ENCODE measurements at places on chromosomes 12 and 14.

- DNase-seq: no peak
Observed at GRCh38 chr14:89228921-89229639, 188.0 kb downstream of the FOXN3 start.

- no peak for DNase-seq
Observed at GRCh38 chr12:52949413-52950331, 754 bp downstream of the KRT18 start.

GRCh38 chr12:94875525-94875924, 128.0 kb downstream of the NDUFA12 start:
- DNase-seq: peak; percentile 48

DNA sequence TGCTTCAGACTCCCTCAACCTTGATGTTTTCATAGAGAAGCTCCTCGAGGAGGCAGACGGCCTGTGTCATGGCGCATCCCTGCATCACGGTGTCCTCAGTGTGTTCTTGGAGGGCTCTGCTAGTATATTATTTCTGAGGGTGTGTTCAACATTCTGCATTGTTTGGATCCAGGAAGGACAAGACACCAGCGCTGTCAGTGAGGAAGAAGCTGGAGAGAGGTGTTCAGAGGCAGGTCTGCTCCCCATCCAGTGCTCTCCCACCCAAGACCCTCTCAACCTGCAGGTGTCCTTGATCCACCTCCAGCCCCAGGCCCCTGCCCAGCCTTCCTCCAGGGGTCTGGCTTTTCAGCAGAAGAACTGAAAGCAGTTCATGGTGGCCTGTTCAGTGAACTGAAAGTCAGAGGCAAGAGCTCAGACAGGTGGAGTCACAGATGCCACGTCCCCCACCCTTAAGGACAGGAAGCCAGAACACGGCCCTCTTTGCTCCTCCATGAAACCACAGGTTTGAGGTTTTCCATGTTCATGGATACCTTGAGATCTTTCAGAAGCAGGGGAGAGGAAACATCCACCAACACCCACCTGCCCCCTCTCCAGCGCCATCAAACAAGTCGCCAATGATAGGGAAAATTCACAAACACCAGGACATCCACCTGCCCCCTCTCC, 37.4 kb downstream of the DIO3 start:
- DNase-seq: no peak

GRCh38 chr12:70351076-70351475, 15.0 kb upstream of the KCNMB4 start:
- DNase-seq: no peak

DNA sequence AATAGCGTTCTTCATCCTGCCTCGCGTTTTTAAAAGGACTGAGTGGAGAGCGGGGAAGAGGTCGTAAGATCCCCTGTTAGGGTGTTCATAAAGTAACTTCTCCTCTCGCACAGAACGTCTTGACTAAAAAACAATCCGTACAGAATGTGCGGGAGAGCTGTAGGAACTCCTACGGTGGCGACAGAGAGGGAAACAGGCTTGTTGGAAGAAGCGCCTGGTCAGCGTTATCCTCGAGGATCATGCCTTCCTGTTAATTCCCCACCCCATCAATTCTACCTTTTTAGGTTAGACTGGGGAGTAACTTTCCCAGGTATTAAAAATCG, 399 bp upstream of the WASHC4 start:
- no peak for DNase-seq

DNA sequence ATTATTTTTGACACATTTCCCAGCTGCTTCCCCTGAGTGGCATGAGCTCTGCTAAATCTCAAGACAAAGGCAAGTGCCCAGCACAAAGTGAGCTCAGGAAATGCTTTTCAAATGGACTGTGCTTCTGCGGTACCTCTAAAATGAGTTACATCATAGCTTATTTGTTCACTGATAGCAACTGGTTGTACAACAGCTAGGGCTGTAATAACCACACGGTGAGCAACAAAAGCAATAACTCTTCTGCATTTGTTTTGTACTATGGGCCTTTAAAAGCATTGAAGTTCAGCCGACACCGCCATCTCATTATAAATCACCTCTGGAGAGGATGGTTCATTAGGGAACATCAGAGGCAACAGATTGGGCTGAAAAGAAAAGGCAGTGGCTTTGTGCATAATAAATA, 475.0 kb downstream of the GLT1D1 start:
- no peak for DNase-seq

DNA sequence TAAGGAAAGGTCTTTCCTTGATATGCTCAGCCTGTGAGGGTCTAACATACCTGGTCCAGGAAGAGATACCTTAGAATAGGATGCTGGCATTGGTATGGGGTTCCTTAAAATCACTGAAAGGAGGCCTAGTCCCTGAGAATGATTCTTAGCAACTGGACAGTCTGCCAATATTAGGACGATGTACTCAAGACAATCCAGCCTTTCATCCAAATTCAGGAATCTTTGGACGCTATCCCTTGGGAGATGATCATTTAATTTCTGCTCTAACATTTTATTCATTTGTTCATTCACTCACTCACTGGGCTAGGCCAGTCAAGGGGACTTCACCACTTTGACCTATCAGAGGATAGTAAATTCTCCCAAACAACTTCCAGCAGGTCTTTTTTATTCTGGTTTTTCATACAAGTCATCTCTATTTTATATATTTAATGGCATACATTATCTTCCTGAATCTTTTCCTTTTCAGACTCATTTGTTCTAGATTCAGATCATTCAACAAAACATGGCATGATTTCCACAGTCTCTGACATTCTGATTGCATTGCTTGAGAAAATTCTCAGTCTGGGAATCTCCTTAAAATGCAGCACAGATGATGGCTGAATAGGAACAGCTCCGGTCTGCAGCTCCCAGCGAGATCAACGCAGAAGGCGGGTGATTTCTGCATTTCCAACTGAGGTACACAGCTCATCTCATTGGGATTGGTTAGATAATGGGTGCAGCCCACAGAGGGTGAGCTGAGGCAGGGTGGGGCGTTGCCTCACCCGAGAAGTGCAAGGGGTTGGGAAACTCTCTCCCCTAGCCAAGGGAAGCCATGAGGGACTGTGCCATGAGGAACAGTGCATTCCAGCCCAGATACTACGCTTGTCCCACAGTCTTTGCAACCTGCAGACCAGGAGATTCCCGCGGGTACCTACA, 118.0 kb upstream of the PRICKLE1 start:
- no peak for DNase-seq

GRCh38 chr14:100557658-100558057, 29.6 kb downstream of the BEGAIN start:
- no peak for DNase-seq

GRCh38 chr14:72616811-72617210, 277.1 kb downstream of the DPF3 start:
- DNase-seq: no peak

- DNase-seq: no peak
Observed at GRCh38 chr14:105709281-105710118, 183.1 kb downstream of the TMEM121 start.

GRCh38 chr12:84637926-84638325, 274.7 kb downstream of the SLC6A15 start:
- no peak for DNase-seq

GRCh38 chr12:14664434-14665023, 31.9 kb downstream of the GUCY2C start:
- DNase-seq: no peak

GRCh38 chr14:37037636-37038387, 134.6 kb downstream of the SLC25A21 start:
- DNase-seq: no peak

GRCh38 chr12:1972260-1972659, 32.0 kb downstream of the DCP1B start:
- no peak for DNase-seq

- DNase-seq: no peak
Observed at GRCh38 chr12:11777962-11778361, 128.5 kb downstream of the ETV6 start.

DNA sequence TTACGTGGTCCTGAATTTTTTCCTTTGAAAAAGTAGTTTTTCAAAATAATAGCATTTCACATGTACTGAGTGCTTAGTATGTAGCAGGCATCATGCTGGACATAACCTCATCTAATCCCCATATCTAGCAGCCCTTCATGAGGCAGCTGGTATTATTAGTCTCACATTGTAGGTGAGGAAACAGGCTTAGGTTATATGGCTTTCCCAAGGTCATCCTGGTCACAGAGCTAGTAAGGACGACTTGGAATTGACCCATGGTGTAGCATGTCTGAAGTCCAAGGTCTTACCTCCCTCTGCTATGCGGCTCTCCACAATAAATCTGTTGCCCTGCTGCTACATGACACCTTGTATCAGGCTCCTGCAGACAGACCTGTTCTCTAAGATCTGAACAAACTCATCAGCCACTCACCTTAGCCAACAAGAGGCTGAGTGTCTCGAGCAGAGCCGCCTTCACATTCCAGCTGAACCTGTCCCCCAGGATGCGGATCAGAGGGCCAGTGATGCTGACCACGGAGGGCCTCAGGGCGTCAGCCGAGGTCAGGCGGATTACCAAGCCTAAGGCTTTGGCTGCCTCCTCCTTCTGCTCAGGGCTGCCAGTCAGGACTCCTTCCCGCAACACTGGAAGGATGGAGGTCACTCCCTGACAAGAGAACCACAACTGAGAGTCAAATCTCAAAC, 19.7 kb upstream of the RAB35 start:
- no peak for DNase-seq

GRCh38 chr12:87836190-87836589, 193.0 kb downstream of the C12orf50 start:
- DNase-seq: no peak

DNA sequence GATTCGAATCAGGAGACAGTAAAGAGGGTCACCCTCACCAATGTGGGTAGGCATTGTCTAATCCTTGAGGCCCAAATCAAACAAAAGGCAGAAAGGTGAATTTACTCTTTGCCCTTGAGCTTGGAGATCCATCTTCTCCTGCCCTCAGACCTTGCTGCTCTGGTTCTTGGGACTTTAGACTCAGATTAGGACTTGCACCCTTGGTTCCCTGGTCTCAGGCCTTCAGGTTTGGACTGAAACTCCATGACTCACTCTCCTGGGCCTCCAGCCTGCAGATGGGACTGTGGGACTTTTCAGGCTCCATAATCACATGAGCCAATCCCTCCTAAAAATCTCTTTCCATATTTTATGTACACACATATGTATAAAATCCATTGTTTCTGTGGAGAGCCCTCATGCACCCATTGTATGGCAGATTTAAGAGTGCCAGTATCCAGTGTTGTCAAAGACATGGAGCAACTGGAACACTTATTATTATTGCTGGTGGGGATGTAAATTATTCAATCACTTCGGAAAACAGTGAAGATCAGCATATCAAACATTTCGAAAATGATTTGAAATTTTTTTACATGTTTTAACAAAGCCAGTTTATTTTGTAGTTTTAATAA, 48.7 kb downstream of the EID3 start:
- DNase-seq: no peak

- DNase-seq: no peak
Observed at GRCh38 chr14:59428581-59429012, 36.6 kb downstream of the GPR135 start.

DNA sequence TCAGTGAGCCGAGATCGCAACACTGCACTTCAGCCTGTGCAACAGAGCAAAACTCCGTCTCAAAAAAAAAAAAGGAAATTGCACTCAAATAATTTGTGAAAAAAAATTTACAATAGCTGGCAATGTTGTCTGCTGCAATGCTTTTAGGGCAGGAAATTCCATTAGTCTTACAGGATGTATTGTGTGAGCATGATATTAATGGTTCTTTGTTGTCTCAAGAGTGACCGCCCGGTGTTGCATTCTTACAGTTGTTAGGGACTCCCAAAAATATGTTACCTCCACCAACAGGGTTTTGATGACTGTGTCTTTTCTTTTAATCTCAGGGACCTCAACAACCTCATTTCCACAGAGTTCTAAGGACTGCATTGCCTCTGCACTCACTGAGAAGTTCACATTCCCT, 44.8 kb downstream of the PZP start:
- DNase-seq: no peak

DNA sequence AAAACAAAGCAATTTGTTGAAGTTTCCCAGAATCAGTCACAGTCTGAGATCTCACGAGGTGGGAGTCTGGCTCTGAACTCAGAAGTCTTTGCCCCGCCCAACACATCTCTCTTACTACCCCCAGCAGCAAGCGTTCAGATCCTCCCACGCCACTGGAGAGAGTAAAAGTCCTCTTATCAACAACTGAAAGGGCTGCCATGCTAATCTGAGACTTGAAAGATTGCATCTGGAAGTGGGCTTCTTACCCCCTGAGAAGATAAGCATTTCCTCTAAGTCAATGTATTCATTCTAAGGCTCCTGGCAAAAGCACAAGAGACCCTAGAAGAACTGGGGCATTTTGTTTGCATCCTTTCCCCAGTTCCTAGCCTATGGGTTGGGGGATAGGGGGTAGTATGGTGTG, 34.1 kb upstream of the STON2 start:
- no peak for DNase-seq

- DNase-seq: no peak
Observed at GRCh38 chr14:29805415-29806123, 122.1 kb downstream of the PRKD1 start.

GRCh38 chr12:30880061-30880460, 46.5 kb upstream of the TSPAN11 start:
- no peak for DNase-seq

DNA sequence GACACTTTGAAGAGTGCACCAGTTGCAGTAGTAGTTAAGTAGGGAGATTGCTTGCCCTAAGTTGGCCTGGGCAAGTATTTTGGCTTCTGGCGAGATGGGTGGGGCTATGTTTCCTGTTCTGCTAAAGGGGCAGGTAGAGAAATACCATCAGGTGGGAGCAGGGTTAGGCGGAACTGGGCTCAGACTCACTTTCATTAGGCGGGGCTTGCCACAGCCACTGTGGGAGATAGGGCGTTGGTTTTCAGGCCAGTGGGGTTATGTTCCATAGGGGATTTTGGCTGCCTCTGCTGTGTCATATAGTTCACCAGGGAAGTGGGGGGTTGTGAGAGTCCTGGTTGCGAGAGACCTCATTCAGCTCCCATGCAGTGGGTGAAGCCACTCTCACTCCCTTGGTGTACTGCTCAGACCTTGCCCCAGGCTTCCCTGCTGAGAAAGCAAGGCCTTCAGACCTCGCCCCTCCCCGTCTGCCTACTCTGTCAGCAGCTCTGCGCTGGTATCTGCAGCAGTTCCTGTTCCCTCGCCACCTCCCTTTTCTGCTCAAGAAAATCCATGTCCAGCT, 43.3 kb downstream of the AEBP2 start:
- DNase-seq: no peak

DNA sequence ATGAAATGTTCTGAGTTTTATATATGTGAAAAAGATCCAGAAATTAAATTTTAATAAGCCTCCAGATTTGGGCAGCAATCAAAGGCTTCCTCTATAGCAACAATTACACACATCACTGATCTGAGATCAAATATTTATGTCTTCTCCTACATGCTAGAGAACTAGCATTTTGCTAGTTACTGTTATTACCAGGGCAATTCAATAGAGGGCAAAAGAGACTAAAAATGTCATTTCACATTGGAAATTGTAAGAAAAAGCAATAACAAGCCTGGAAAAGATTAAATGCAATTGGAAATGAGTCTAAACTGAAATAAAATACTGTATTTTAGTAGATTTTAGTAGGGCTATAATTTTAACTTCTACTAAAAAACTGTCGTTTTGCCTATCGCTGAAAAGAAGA, 32.6 kb upstream of the ANO6 start:
- DNase-seq: no peak

- no peak for DNase-seq
Observed at GRCh38 chr12:2169940-2170339, 117.2 kb downstream of the CACNA1C start.

Data from GM19239 (cell line).